ENCODE measurements at places on chromosomes 3 and 15.

- DNase-seq: no peak
These were observed 18.8 kb downstream of the GNB4 start for GRCh38 chr3:179432451-179432850.

DNA sequence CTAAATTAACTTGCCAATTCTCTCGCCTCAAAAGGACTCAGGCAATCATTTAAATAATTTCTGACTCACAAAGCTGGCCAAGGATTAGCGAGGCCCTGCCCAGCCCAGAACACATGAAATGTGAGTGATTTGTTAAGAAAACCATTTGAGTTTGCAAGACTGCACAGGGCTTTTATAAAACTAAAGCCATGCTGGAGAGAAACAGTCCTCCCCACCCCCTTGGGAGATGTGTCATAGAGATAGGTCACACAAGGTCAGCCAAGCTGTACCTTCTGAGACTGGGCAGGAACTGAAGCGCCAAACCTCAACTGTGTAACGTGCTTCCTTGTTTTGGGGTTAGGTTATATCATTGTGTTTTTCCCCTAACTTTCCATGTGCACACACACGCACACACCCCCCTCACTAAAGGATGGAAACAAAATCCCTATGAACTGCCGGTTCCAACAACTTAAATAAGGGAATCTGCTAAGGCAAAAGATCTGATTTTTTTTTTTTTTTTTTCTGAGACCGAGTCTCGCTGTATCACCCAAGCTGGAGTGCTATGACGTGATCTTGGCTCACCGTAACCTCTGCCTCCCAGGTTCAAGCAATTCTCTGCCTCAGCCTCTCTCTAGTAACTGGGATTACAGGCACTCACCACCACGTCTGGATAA, 8.1 kb downstream of the SPATA12 start:
- DNase-seq: no peak

GRCh38 chr15:51752888-51753287, 1.5 kb downstream of the TMOD2 start:
- no peak for DNase-seq

GRCh38 chr15:29456255-29456654, 186.6 kb upstream of the NSMCE3 start:
- no peak for DNase-seq
